Activated CD8-positive, alpha-beta T cell treated with anti-CD3 and anti-CD28 coated beads, Interleukin-2, amount 10 ng/mL, durations not matched to agents 7 days and 5 days (primary cell): ENCODE measurements at places on chromosomes 1 and 21.

GRCh38 chr1:212167098-212167497, 118.1 kb upstream of the PPP2R5A start:
- DNase-seq, result no peak
- no peaks in the 10 kb centered on the region for H3K27me3 ChIP-seq
- no peak overlapping the region for H3K4me3 ChIP-seq
- H3K27ac ChIP-seq, result no peak overlapping the region
- no peaks in the 10 kb centered on the region for H3K36me3 ChIP-seq
- peaks cover 8% of the 10 kb centered on the region for H3K4me1 ChIP-seq

- H3K4me3 ChIP-seq, result no peak overlapping the region
- H3K27ac ChIP-seq, result no peak overlapping the region
- H3K4me1 ChIP-seq, result peaks cover 19% of the 10 kb centered on the region
- no peak for DNase-seq
- H3K27me3 ChIP-seq, result no peaks in the 10 kb centered on the region
Measured at GRCh38 chr1:43942411-43942810, 4.3 kb upstream of the IPO13 start.

- H3K27ac ChIP-seq, result peak overlapping the region; percentile 35
- no peaks in the 10 kb centered on the region for H3K27me3 ChIP-seq
- peak; percentile 40 for DNase-seq
- no peaks in the 10 kb centered on the region for H3K36me3 ChIP-seq
- no peak overlapping the region for H3K4me3 ChIP-seq
Measured at GRCh38 chr1:26582836-26583460, 53.4 kb downstream of the RPS6KA1 start.

- no peak overlapping the region for H3K27ac ChIP-seq
- H3K4me3 ChIP-seq, result no peak overlapping the region
- no peaks in the 10 kb centered on the region for H3K4me1 ChIP-seq
- H3K36me3 ChIP-seq, result no peaks in the 10 kb centered on the region
- DNase-seq, result no peak
Measured at GRCh38 chr1:91075233-91076135, 53.6 kb upstream of the ZNF644 start.

DNA sequence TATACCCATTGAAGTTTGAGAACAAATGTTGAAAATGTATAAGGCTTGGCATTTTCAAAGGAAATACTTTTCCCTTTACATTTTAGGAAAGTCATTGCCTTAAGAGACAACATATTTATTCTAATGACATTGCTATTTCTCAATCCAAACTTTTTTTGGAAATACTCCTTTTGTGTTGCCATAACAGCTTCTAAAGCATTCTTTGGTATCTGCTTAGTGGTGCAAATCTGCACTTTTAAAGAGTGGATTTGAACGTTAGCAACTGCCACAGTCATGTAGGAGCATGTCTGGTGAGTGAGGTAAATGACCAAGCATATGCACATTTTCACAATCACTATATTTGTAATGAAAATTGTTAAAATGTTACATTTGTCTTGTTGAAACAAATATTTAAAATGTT, 124.4 kb upstream of the GORAB start:
- no peaks in the 10 kb centered on the region for H3K27me3 ChIP-seq
- no peak for DNase-seq
- H3K4me3 ChIP-seq, result no peak overlapping the region
- H3K36me3 ChIP-seq, result no peaks in the 10 kb centered on the region

DNA sequence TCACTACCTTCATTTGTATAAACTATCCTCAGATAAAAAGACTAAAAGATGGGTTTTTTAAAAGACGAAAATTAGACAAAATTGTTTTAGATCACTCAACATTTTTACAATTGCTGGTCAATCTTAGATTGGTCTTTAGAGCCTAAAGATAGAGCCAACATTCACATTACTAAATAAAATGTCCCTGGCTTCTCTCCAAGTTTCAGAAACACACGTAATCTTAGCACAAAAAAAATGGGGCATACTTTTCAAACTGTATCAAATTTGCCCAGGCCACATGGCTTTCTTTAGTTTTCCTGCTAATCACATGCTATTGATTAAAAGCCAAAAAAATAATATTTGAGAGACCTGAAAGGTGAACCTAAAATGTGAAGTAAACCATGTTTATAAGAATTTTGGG, 288.1 kb downstream of the DPYD start:
- DNase-seq, result no peak
- H3K36me3 ChIP-seq, result no peaks in the 10 kb centered on the region
- H3K27me3 ChIP-seq, result no peaks in the 10 kb centered on the region
- no peak overlapping the region for H3K27ac ChIP-seq

DNA sequence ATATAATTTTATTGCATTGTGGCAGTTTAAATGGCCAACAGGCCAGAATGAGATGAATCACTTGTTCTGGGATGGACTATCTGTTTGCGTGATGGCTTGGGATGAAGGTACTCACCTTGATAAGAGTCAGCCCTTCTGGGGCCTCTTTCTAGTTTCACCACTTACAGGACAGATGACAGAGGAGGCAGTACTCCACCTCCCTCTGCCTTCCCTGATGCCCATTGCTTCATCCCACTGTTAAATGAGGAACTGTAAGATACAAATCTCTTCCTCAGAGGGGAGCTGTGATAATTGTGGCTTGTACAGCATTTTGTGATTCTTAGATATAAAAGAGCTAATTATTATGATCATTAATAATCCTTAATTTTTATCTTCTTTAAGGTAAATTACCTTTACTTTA, 3.7 kb upstream of the TCHH start:
- H3K27ac ChIP-seq, result no peak overlapping the region
- DNase-seq, result no peak
- no peaks in the 10 kb centered on the region for H3K4me1 ChIP-seq
- H3K4me3 ChIP-seq, result no peak overlapping the region

DNA sequence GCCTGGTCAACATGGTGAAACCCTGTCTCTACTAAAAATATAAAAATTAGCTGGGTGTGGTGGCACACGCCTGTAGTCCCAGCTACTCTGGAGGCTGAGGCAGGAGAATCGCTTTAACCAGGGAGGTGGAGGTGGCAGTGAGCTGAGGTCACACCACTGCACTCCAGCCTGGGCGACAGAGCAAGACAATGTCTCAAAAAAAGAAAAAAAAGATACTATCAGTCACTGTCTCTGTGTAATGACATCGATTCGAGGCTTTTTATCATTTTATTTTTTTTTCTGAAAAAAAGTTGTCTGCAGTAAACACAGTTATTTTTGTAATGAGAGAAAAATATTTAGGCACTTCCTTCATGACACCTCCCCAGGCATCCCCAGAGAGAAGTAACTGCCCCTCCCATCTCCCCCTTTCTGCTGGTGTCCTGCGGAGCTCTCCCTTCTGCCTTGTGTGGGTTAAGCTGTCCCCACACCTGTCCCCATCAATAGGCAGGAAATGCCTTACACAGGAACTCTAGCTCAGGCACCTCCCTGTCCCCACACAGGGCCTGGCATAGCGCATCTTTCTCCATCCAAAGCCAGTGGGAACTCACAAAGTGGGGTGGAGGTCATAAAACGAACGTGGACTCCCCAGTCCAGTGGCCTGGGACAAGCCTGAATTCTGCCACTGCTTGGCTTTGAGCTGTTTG, 132.0 kb downstream of the SYF2 start:
- H3K36me3 ChIP-seq, result peaks cover 13% of the 10 kb centered on the region
- H3K4me1 ChIP-seq, result peaks cover 84% of the 10 kb centered on the region
- H3K4me3 ChIP-seq, result peak overlapping the region; percentile 65
- peak; percentile 34 for DNase-seq
- H3K27ac ChIP-seq, result peak overlapping the region; percentile 91
- peaks cover 12% of the 10 kb centered on the region for H3K27me3 ChIP-seq

DNA sequence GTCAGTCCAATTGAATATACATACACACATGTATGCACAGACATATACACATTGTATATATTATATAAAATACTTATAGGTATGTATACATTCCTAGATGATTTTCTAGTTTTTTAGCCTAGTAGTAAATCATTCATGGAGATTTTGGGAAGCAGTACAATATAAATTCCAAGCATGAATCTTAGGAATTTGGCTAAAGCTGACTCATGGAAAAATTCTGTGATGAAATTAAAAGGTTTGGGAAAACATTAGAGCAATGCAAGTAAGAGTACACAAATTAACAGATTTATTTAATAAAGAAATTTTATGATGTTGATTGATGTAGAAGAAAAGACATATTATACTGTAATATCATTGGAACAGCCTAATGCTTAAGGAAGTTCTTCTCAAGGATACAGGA, 43.7 kb upstream of the PTGFR start:
- no peak for DNase-seq
- no peaks in the 10 kb centered on the region for H3K4me1 ChIP-seq
- no peaks in the 10 kb centered on the region for H3K27me3 ChIP-seq

GRCh38 chr1:47932743-47933142, 64.4 kb downstream of the TRABD2B start:
- H3K36me3 ChIP-seq, result no peaks in the 10 kb centered on the region
- H3K27me3 ChIP-seq, result peaks cover 3% of the 10 kb centered on the region
- DNase-seq, result no peak

GRCh38 chr1:119862276-119862675, 34.0 kb downstream of the ADAM30 start:
- H3K27me3 ChIP-seq, result peaks cover 31% of the 10 kb centered on the region
- no peak overlapping the region for H3K4me3 ChIP-seq
- no peak for DNase-seq
- H3K4me1 ChIP-seq, result peaks cover 24% of the 10 kb centered on the region

DNA sequence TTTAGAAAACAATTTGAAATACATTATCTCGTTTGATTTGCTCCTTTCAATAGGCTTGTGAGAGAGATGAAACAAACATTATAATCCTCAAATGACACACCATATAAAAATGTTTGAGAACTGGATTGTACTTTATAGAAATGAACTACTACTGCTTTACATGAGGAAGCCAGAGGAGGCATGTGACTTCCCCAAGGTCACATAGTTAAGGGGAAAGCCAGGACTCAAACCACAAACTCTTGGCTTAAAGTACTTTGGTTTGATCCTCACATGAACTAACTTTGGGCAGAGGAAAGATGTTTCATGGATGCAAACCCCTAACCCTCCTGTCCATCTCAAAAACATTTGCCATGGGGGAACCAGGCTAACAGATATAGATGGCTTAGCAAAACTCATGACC, 4.7 kb downstream of the ARHGEF11 start:
- DNase-seq, result no peak
- peaks cover 61% of the 10 kb centered on the region for H3K27me3 ChIP-seq
- H3K36me3 ChIP-seq, result no peaks in the 10 kb centered on the region
- H3K27ac ChIP-seq, result no peak overlapping the region

GRCh38 chr1:19169642-19170041, 40.4 kb downstream of the UBR4 start:
- no peaks in the 10 kb centered on the region for H3K4me1 ChIP-seq
- H3K27ac ChIP-seq, result no peak overlapping the region
- no peak for DNase-seq
- H3K27me3 ChIP-seq, result no peaks in the 10 kb centered on the region

DNA sequence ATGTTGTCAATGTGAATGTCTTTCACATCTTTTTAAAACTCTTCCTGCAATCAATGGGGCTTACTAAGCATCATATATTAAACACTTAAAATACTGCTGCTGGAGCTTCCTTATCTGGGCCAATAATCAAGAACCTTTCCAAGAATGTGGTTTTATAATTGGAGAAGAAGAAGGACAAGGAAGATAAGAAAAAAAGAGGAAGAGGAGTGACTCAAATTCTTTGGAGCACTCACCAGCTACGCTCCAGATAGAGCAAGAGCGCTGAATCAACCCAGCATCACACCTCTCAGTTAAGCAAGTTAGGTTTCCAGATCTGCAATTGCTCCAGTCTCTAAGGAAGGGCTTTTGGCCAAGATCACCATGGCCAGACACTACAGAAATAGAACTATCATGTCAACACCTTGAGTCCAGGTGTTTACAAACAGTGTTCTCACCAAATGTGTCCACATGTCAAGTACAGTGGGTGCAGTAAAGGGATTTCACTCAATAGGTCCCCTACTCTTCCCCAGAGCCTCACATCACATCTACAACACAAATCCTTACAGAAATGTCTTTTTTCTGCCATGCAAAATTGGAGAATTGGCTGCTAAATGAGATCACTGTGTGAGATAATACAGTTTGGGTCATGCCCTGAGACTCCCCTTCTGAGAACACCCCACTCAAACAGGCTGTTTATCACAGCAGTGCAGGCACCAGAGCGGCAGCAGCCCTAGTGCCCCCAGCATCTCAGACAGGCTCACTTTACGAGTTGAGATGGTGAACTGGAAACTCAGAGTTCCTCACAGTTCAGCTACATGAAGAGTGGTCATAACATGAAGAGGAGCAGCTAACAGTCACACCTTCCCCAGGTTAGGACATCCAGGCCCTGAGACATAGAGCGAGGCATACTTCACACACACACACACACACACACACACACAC, 1.7 kb upstream of the SPRR2B start:
- no peak overlapping the region for H3K27ac ChIP-seq
- H3K4me1 ChIP-seq, result no peaks in the 10 kb centered on the region
- H3K4me3 ChIP-seq, result no peak overlapping the region

DNA sequence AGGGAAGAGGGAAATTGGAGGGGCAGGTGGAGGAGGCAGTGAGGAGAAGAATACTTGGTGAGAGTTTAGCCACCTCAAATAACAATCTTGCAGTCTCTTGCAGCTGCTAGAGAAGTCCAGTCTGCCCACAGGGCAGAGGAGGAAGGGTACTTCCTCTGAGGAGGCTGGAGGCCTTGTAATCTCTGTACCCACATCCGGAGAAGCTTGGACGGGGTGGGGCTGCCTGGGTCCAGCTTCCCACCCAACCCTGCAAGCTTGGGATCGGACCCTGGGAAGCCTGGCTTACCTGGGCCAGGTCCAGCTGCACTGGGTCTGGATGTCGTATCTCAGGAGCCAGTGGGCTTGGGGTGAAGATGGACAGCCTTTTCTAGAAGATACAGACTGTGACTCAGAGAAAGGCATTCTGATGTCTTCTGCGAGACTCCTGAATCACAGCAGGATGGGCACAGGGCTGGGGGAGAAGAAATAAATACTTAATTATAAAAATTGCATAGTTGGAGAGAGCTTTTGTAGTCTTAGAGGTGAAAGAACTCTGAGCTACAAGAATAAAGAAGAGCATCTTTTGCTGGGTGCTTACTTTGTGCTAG, 111.8 kb upstream of the JUN start:
- DNase-seq, result no peak
- peaks cover 16% of the 10 kb centered on the region for H3K4me1 ChIP-seq
- no peak overlapping the region for H3K4me3 ChIP-seq
- H3K27ac ChIP-seq, result peak overlapping the region; percentile 32
- H3K36me3 ChIP-seq, result no peaks in the 10 kb centered on the region
